SW 1271 (cell line): ENCODE measurements at places on chromosomes 16 and 17.

DNA sequence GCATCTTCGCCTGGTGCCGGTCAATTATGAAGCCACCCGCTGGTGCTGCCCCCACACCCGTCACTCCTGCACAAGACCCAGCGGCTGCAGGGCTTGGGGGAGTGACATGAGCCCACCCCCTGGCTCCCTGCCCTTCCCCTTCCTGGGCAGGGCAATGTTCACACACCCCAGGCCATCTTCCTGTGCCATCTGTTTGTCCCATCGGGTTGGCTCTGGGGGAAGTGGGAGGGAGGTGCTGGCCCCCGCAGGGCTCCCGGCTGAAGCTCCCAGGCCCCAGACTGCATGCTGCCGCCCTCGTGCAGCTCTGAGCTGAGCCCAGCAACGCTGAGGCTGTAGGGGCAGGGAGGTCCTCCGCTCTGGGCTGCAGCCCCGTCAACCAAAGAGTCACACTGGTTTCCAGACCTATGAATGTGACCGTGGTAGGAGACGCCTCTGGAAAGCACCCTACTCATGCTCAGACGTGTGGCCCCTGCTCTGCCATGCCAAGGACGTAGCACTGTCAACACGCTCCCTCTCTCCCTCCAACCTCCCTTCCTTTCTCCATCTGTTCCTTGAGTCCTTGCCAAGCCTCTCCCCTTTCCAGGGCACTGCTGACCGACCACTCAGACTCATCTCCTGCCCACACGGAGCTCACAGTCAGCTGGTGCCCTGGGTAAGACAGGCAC is 140.4 kb downstream of the ENGASE start:
- no peak for DNase-seq

DNA sequence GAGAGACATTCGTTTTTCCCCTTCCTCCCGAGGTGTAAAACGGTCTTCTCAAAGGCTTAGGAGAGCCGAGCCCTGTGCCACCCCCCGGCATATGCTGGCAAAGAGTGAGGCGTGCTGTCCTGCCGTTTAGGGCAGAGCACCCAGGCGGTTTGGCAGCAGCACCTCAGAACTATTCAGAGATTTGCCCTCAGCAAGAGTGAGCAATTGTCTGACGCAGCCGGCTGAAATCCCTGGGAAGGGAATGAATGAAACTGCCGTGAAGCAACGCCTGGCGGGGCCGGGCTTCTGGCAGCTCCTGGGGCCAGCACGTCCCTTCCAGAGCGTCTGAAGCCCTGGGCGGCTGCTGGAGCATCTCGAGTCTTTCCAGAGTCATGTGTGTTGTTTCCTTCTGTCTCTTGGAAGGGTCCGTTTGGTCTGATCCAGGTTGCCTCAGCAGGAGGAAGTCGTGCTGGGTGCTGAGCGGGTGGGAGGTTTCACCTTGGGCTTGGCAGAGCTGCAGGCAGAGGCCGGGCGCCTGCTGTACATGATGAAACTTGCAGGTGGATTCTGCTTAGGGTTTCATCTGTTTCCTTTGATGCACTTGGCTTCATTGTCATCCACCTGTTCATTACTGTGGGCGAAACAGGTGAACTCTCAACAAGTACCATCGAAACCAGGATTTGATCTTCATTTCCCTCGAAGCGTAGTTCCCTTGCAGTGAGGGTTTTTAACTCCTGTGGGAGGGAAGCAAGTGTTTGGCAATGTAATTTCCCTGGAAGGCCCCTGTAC is 35.4 kb downstream of the TBCD start:
- DNase-seq = no peak

- no peak for DNase-seq
Observed at GRCh38 chr17:77706938-77707337, 251.6 kb upstream of the TNRC6C start.

- no peak for DNase-seq
Observed at GRCh38 chr16:19689342-19689741, 28.7 kb downstream of the KNOP1 start.

GRCh38 chr16:86563469-86564345 is 2.9 kb upstream of the FOXC2 start:
- peak; percentile 68 for DNase-seq

DNA sequence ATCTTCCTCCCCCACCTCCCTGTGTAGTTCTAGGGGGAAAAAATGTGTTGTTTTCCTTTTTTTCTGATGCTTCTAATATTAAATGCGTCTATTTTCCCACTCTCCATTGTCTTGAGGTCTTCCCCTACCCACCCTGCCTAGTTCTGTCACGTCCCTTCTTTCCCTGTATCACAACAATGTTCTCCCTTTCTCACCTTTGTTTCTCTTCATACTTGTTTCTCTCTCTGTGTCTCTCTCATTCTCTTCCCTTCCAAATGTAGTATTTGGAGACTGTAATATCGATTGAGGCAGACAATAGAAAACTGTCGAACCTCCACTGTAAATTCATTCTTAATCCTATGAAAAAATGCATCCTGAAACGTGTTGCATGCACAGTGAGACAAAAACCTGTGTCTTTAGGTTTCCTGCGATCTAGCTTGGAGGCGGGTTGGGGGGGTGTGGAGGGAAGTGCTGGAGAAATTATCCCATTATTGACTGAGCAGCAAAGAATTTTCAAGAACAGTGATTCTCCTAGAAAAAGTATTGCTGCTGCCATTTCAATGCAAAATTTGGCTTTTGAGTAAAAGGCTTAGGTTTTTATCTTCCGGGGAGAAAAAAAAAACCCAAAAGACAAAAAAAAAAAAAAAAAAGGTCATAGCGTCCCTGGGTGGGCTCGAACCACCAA is 1.3 kb upstream of the PSMB3 start:
- DNase-seq = peak; percentile 54

GRCh38 chr16:27377666-27378485 is 24.1 kb upstream of the IL21R start:
- DNase-seq = no peak

GRCh38 chr17:80832266-80832676 is 159.4 kb upstream of the CHMP6 start:
- DNase-seq = peak; percentile 20

DNA sequence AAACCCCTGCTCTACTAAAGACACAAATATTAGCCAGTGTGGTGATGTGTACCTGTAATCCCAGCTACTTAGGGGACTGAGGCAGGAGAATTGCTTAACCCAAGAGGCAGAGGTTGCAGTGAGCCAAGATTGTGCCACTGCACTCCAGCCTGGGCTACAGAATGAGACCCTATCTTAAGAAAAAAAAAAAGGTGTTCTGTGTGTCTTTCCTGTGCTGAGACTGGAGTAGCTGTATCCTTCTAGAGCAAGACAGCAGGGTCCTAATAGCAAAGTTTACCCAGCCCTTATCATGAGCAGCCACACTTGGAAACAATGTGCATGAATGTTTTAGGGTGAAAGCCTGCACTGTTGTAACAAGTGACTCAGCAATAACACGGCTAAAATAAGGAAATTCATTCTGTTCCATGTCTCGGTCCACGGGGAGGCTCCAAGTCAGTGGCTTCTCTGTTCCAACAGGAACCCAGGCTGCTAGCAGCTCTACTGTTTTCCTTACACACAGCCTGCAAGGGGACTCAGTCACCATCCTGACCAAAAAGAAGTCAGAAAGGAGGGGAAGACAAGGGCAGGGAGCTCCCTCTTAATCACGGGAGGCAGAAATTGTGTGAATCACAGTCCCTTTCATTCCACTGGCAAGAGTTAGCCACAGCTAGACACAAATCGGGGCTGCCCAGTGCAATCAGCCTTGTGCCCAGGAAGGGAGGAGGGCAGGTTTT is 7.1 kb upstream of the SLC5A11 start:
- no peak for DNase-seq

- no peak for DNase-seq
Observed at GRCh38 chr16:89711601-89712273, 9.0 kb downstream of the VPS9D1 start.

- no peak for DNase-seq
Observed at GRCh38 chr16:2392025-2392424, 37.2 kb upstream of the CCNF start.
